Activated B cell treated with CpG ODN at 0.5 μM for 24 hours (primary cell): ENCODE measurements at places on chromosomes 3 and 15.

GRCh38 chr3:11808231-11808630, 38.5 kb downstream of the TAMM41 start:
- no peak overlapping the region for H3K4me3 ChIP-seq
- H3K36me3 ChIP-seq: peaks cover 76% of the 10 kb centered on the region
- no peak overlapping the region for H3K27ac ChIP-seq
- no peaks in the 10 kb centered on the region for H3K4me1 ChIP-seq

DNA sequence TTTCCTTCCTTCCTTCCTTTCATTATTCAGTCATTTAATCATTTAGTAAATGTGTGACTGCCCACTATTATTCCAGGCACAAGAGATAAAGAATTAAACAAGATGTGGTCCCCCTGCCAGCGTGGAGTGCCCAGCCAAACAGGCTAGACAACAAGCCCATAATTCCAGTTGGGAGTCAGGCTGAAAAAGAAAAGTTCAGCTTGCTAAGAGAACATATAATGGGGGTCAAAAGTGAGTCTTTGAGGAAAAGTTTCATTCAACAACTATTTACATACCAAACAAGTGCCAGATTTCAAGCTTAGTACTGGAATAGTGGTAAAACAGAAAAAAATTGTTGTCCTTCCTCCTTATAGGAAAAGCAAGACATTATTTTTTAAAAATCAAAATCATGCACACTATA, 523.7 kb downstream of the TAFA4 start:
- DNase-seq: no peak
- no peak overlapping the region for H3K4me3 ChIP-seq
- no peaks in the 10 kb centered on the region for H3K36me3 ChIP-seq
- H3K27ac ChIP-seq: no peak overlapping the region

GRCh38 chr3:54537506-54537905, 390.4 kb downstream of the LRTM1 start:
- no peaks in the 10 kb centered on the region for H3K36me3 ChIP-seq
- no peak for DNase-seq
- H3K27ac ChIP-seq: no peak overlapping the region
- no peaks in the 10 kb centered on the region for H3K4me1 ChIP-seq
- no peaks in the 10 kb centered on the region for H3K27me3 ChIP-seq

DNA sequence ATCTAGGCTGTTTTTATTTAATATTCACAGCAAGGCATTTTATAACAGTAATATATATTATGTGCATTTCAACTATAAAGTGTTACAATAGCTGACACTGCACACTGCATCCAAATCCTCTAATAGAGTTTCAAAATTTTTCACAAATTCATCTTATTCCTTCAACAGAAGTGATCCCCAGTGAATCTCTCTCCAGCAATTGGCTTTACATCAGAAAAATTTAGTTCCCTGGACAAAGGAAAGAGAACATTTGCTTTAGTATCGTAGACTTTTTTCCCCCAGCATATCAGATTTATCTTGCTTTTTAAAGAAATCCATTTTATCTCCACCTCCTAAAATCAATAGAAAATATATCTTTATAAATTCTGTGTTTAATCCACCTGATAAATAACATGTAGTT, 868.6 kb downstream of the TBL1XR1 start:
- H3K36me3 ChIP-seq: no peaks in the 10 kb centered on the region
- H3K27me3 ChIP-seq: no peaks in the 10 kb centered on the region
- no peak overlapping the region for H3K27ac ChIP-seq
- H3K4me3 ChIP-seq: no peak overlapping the region

DNA sequence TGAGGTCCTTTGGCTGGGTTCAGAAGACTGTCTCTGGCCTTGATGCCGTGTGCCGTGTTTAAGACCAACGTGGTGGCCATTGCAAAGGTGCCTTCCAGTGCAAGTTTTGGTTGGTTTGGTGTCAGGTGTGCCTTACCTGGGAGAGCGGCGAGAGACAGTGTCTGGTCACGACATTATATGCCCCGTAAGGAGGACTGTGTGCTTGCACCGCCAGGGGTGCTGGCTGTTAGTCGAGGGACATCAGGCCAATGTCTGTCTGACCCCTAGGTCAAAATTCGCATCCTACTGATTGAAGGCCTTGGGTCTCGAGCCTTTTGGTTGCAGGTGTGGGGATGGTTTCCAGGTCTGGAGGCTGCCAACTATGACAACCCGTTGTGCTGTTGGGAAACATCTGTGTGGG, 111.9 kb downstream of the SNRPN start:
- no peak overlapping the region for H3K27ac ChIP-seq
- no peak for DNase-seq
- H3K27me3 ChIP-seq: no peaks in the 10 kb centered on the region
- no peak overlapping the region for H3K4me3 ChIP-seq
- no peaks in the 10 kb centered on the region for H3K4me1 ChIP-seq
- H3K36me3 ChIP-seq: peaks cover 99% of the 10 kb centered on the region

DNA sequence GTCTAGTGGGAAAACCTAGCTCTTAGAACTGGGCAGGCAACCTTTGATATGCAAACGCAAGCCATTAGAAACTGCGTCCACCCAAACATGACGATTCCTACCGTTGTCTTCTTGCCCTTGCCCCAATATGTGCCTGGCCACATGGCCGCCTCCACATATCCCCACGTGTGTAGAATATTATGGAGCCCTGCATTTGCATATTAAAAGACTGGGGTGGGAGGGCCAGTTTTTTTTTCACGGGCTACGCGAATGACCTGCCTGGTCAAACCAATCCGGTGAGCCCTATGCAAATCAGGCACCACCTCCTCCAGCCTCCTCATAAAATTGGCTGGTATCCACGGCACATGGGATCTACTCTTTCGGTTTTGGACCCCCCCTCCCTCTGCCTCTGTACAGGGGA, 381.0 kb upstream of the RGMA start:
- no peak overlapping the region for H3K27ac ChIP-seq
- H3K36me3 ChIP-seq: no peaks in the 10 kb centered on the region
- no peak overlapping the region for H3K4me3 ChIP-seq
- H3K4me1 ChIP-seq: no peaks in the 10 kb centered on the region
- no peaks in the 10 kb centered on the region for H3K27me3 ChIP-seq

DNA sequence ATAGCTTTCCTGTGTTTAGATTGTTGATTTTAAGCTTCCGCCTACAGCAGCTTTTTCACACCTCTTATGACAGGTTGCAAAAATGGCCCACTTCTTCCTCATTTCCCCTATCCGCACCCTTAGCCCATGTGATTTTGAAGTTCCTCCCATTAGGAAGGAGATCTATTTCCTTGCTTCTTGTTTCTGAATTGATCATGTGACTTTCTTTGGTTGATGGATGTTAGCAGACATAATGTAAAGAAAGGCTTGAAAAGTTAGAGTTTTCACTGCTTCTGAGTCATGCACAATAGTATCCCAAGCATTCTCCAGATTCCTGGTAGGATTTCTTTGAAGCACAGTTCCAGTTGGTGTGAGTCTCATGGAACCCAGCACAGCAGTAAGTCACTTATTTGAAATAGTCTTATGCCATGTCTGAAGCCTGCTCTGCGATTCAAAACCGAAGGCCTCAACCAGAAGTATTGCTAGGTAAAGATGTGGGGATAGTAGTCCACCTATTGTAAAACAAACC, 76.6 kb downstream of the EDEM1 start:
- H3K4me3 ChIP-seq: no peak overlapping the region
- H3K4me1 ChIP-seq: peaks cover 28% of the 10 kb centered on the region
- no peaks in the 10 kb centered on the region for H3K36me3 ChIP-seq
- H3K27me3 ChIP-seq: no peaks in the 10 kb centered on the region

- H3K36me3 ChIP-seq: no peaks in the 10 kb centered on the region
- H3K27me3 ChIP-seq: no peaks in the 10 kb centered on the region
- DNase-seq: no peak
- H3K4me1 ChIP-seq: peaks cover 54% of the 10 kb centered on the region
These were observed 28.0 kb downstream of the ARHGAP31 start for GRCh38 chr3:119322021-119322834.

DNA sequence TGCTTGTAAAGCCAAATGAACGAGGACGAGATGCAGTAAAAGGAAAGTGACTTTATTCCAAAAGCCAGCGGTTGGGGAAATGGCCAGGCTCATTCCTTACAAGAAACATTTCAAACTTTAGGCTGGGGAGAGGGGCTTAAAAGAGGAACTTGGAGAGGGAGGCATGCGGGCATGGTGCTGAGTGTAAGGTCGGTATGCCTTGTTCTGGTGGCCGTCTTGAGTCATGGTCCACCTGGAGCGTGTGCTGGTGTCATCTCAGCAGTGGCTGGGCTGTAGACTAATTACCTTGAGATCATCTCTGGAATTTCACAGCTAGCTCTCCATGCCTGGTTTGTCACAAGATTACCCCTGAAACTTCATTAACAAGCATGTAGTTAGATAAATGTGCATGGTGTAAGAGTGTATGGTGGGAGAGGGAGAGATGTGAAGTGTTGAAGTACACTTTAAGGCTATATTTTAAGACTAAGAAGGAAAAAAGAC, 156.4 kb upstream of the PFN2 start:
- H3K4me3 ChIP-seq: no peak overlapping the region
- H3K36me3 ChIP-seq: no peaks in the 10 kb centered on the region
- no peak for DNase-seq
- no peaks in the 10 kb centered on the region for H3K4me1 ChIP-seq
- peaks cover 5% of the 10 kb centered on the region for H3K27me3 ChIP-seq

DNA sequence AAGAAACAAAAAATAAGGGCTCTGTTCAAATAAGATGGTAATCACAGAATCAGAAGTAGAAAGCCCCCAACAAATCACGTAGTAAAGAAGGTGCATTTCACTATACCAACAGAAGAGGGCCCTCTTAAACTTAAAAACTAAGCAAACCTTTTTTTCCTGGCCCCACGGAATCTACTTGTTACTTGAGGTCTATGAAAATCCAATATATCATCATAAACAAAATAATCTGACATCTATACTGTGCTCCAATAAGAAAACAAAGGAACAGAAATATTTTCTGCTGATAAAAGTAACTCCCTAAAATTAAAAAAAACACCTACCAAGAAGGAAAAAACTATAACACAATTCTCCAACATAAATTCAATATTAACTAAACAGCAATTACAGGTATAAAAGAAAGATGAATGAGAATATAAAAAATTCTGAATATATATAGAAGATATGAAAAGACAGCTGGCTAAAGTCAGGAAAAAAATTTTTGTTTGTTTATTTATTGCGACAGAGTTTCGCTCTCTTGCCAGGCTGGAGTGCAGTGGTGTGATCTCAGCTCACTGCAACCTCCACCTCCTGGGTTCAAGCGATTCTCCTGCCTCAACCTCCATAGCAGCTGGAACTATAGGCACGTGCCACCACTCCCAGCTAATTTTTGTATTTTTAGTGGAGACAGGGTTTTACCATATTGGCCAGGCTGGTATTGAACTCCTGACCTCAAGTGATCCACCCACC, 81.8 kb downstream of the CLASP2 start:
- H3K4me1 ChIP-seq: no peaks in the 10 kb centered on the region
- H3K4me3 ChIP-seq: no peak overlapping the region
- no peak overlapping the region for H3K27ac ChIP-seq
- peaks cover 32% of the 10 kb centered on the region for H3K36me3 ChIP-seq

GRCh38 chr3:119628816-119629445, 31.2 kb downstream of the PLA1A start:
- H3K36me3 ChIP-seq: no peaks in the 10 kb centered on the region
- peaks cover 70% of the 10 kb centered on the region for H3K4me1 ChIP-seq
- H3K27ac ChIP-seq: peak overlapping the region; percentile 97
- DNase-seq: peak; percentile 24
- H3K4me3 ChIP-seq: peak overlapping the region; percentile 73

DNA sequence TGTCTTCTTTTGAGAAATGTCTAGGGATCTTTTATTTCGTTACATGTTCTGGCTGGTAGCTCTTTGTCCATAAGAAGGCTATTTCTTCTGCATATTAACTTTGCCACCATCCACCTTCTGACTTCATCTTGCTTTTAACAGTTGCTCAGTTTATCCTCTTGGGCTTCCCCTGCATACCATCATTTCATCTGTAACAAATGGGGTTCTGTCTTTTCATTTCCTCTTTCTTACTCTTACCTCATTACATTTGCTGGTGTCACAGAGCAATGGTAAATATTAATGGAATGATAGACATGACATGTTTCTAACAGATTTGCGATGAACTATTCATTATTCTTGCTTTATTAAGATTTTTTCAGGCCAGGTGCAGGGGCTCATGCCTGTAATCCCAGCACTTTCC, 62.4 kb downstream of the GASK1A start:
- H3K4me3 ChIP-seq: no peak overlapping the region
- DNase-seq: no peak
- peaks cover 3% of the 10 kb centered on the region for H3K36me3 ChIP-seq
- no peaks in the 10 kb centered on the region for H3K4me1 ChIP-seq
- H3K27me3 ChIP-seq: peaks cover 3% of the 10 kb centered on the region
- H3K27ac ChIP-seq: no peak overlapping the region

DNA sequence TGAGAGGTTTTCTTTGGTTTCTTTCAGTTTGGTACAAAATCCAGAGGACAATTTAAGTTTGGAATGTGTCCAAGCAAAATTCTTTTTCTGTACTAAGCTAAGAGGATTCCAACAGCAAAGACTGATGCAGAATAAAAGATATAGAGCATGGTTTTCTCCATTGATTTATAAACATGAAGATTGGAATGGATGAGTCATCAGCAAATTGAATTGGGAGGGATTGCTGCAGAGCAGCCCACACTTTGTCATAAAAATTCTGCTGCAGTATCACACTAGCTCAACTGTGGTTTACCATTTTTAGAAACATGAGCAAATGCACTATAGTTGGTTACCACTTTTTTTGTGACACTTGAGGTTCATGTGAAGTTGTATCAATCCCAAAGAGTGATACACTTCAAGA, 16.1 kb upstream of the LARP6 start:
- no peak overlapping the region for H3K27ac ChIP-seq
- no peak for DNase-seq
- peaks cover 8% of the 10 kb centered on the region for H3K27me3 ChIP-seq
- no peak overlapping the region for H3K4me3 ChIP-seq
- no peaks in the 10 kb centered on the region for H3K36me3 ChIP-seq

GRCh38 chr15:32707436-32707835, 10.4 kb upstream of the GREM1 start:
- DNase-seq: no peak
- H3K4me3 ChIP-seq: no peak overlapping the region
- H3K4me1 ChIP-seq: no peaks in the 10 kb centered on the region
- peaks cover 40% of the 10 kb centered on the region for H3K27me3 ChIP-seq
- no peaks in the 10 kb centered on the region for H3K36me3 ChIP-seq

DNA sequence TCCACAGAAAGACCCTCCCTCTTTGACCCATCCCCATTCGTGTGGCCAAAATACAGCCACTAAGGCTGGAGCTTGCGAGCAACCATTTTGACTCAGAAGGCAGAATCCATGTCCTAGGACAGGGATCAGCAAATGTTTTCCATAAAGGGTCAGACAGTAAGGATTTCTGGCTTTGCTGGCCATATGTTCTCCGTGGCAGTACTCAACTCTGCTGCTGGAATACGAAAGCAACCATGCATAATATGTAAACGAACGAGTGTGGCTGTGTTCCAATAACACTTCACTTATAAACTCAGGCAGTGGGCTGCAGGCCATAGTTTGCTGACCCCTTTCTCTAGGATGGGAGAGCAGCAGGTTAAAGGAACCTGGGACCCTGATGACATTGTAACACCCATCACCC, 77.6 kb upstream of the WNT5A start:
- H3K4me3 ChIP-seq: no peak overlapping the region
- H3K36me3 ChIP-seq: no peaks in the 10 kb centered on the region
- H3K27ac ChIP-seq: no peak overlapping the region
- DNase-seq: no peak
- H3K27me3 ChIP-seq: no peaks in the 10 kb centered on the region
